ENCODE measurements at places on chromosomes 7 and 10.

DNA sequence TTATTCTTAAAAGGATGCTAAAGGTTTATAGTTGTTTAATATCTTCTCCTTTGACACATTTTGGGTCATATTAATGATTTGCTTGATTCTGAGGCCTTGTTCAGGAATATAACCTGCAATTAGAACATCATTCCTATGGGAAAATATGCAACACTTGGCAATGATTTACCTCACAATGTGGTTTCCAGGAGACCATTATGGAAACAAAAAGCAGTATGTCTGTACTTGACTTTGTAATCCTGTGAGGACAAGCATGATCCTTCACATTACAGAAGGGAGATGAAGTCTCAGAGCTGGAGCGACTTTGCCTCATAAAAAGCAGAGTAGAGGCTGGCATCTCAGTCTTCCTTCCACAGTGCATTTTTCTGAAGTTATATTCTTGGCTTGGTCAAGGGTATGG, 57.0 kb upstream of the CDCA7L start:
- DNase-seq, result peak; percentile 37

DNA sequence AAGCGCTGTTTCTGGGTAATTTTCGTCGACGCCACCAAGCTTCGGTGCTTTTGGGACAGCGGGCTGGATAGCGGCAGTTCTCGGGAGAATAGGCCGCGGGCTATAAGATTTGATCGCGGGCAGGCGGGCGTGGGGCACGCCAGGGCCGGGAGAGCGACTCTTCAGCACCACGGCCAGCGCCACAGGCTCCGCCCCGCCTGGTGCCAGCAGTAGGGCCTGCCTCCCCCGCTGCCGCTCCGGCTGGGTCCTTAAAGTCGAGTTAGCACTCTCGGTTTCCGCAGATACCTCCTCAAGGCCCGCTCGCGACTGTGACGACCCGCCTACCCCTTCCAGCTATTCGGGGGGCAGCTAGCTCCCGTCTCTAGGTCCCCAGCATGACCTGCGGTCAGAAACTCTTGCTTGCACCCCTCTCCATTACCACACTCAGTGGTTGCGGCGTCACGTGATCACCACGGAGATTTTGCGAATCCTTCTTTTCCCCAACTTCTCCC, 9.4 kb downstream of the NXPH1 start:
- peak; percentile 36 for DNase-seq

GRCh38 chr7:102395592-102395872, 631 bp upstream of the PRKRIP1 start:
- DNase-seq, result no peak

DNA sequence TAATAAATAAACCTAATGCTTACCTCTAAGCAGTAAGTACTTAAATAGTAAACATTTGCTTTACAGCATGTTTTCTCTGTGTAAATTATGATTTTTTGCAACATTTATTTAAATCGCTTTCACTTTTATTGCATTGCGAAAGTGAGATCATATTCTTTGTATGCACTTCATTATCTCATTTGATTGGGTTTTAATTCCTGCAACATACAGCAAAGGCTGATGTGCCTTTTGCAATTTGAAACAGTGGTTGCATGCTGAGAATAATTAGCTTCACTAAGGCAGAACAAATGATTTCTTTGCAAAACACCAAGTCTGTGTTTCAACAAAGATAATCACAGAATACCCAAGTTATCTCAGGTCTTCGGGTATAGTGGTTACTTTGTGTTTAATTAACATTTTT, 16.3 kb upstream of the THSD7A start:
- no peak for DNase-seq
